ENCODE measurements at places on chromosomes 1 and 21.

DNA sequence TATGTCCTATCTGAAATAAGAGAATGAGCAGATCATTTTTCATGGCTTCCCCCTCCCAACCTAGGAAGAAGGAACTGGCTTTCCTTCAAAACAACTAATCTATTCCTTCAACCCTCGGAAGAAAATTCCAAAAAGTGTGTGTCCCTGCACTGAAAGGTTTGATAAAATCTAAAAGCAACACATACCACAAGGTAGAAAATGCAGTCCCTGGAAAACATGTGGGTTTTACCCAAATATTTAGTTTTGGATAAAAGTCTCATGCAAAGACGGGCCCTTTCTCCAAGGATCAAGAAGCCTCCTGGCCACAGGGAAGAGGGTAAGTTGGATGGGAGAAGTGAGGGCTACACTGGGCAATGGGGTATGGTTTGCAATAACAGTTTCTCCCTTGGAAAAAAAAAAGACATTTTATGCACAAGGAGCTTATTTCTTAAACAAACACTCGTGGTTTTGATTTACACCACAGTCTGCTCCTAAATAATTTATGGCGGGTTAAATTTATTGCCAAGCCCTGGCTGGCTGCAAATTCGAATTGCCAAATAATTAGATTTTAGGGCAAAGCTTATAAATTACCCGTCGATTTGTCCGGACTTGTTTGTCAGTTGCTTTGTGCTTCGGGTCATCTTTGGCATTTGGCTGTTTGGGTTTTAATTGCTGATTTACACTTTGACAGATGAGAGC lies 28.9 kb downstream of the ERI3 start:
- DNase-seq: no peak

DNA sequence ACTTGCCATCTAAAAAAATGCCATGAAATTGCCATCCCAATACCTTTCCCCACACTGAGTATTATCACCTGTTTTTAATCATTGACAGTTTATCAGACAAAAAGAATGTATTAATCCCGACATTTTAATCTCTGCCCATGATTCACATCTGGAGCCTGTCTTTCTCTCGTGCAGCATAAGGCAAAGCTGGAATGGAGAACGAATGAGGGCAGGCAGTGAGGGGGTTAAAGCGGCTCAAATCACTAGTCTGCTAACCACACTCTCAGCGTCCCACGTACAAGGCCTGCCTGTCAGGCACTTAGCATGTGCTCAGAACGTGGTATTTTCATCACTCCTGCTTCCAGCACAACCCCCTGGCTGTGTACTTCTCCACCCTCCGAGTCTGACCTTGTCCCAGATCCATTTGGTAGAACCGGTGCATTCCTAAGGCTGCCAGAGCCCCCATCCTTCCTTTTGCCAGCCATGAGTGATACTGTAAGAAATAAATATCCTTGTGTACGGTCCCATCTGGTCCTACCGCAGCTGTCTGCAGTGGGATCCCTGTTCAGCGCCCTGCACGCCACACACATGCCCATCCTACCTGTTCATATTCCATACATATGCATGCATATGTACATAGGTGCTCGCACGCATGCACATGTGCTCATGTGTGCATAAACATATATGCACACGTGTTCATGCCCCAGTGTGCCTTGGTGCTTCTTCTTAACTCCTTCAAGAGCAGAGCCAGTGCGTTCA lies 34.6 kb upstream of the FHAD1 start:
- no peak for DNase-seq

DNA sequence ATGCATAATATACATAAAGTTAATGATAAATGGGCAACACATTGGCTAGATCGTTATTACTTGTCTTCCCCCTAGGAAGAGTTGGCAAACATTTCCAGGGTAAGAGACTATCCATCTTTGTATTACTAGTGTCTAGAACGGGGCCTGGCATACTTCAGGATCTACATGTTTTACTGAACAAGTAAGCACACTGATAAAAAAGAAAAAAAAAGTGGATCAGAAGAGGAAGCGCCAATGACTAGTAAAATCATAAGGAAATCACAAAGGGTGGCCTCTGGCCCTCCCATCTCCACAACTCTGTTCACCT lies 482 bp downstream of the TM2D1 start:
- no peak for DNase-seq

- DNase-seq: no peak
Observed at GRCh38 chr1:198749279-198749678, 110.4 kb downstream of the PTPRC start.

DNA sequence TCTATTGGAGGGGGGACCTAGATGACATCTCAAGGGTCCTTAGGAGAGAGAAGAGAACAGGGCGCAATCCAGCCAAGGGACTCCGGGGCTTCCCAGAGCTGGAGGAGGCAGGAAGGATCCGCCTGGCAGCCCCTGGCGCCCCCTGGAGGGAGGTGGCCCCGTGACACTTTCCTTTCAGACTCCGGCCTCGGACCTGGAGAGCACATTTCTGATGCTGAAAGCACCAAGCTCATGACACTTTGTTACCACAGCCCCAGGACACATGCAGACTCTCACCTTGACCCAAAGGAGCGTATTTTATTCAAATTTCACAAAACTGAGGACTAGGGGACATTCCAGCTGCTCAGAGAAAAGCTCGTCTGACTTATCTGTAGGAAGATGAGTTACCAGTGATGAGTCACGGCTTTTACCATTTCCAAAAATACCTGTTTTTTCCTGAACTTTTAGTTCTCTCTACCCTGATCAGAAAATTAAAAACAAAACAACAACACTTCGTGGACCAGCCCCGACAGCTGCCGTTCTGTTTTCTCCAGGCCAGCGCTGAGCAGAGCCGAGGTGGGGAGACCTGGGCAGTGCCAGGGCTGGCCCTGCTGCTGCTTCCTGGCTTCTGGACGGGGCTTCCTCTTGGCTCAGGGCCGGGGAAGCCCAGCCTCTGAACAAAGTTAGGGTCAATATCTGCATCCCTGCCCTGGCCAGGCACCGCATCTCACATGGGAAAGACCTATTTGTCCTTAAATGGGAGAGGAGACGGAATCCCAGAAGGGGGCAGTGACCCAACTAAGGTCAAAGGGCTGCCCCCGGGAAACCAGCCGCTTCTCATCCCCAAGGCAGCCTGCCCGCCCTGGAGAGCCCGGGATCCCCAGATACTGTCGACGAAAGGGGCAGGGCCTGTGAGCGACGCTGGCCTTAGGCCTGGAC lies 21.6 kb upstream of the POFUT2 start:
- DNase-seq: no peak

DNA sequence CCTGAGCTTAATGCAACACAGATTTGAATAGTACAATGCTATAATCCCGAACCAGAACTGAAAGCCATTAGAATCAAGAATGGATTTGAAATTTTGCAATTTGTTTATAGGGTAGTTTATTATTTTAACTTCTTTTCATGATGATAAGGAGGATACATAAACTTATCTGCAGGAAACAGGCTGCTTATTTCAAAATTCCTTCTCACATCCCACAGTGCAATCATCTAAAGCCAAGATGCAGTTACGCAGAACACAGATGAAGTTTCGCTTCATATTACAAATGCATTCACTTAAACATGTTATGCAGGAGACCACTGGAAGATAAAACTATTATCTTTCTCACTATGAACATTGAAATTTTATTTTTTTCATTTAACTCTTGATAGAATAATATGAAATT lies 1019.6 kb downstream of the PLA2G4A start:
- DNase-seq: no peak

GRCh38 chr1:4081806-4082711 lies 182.0 kb upstream of the C1orf174 start:
- DNase-seq: no peak

- peak; percentile 83 for DNase-seq
Observed at GRCh38 chr1:41977326-41977725, 58.6 kb upstream of the HIVEP3 start.

DNA sequence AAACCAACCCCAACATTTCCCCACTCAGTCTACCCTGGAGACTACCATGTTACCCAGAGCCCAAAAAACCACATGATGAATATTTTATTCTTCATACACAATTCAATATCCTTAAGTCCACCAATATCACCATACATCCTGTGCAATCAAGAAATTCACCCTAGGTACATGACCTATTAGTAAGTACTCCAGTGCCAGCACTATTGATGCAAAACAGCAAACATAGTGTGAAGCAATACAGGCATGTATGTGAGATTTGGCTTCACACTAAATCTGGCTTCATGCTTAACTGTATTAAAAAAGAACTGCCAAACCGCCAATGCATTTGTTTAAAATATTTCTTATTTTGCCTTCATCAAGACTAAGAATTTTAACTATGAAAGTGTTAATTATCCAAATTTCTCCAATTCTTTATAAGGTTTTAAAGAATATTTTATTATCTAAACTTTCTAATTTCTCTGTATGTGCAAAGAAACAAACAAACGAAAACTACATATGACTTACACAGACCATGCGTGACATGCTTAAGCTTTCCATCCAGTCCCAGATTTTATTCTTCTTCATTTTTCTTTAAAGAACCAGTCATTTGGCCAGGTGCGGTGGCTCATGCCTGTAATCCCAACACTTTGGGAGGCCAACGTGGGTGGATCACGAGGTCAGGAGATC lies 22.4 kb upstream of the TMEM125 start:
- no peak for DNase-seq

DNA sequence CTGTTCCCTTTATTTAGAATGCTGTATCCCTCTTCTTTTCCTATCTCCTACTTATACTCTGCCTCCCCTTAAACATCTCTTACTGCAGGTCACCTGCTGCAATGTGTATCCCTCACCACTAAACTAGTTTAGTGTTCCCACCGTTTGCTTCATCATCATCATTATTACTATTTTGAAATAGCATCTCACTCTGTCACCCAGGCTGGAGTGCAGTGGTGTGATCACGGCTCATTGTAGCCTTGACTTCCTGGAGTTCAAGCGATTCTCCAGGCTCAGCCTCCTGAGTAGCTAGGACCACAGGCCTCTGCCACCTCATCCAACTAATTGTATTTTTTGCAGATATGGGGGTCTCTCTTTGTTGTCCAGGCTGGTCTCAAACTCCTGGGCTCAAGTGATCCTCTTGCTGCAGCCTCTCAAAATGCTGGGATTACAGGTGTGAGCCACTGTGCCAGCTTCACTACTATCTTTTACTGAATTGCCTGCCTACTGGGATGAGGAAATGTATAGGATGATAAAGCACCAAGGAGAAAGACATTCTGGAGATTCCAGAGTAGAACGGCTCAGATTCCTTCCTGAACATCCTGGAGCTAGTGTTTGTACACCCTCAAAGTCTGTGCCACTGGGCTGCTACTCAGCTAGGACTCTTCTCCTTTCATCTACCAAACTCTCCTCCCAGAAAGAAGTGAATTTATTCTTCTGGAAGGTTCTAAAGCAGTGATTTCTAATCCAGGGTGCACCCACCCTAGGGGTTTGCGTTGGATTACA lies 8.6 kb upstream of the IFNAR1 start:
- no peak for DNase-seq

GRCh38 chr21:25967181-25967900 lies 203.2 kb downstream of the APP start:
- DNase-seq: no peak

DNA sequence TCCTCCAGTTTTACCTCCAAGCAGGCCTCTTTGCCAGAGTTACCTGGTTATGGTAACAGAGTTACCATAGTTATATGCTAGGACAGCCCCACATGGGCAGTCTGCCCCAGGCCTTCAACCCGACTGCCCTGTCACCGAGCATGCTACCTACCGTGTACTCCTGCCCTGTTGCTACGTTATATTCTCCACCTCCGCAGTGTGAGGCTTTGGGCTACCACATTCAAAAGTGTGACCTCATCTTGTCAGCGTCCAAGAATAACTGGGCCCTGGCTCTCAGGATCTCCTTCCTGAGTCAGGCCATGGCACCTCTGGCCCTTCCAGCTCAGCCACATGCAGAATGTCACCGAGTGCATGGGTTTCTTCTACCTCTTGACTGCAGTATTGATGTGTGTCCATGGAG lies 8.9 kb downstream of the MAPKAPK2 start:
- no peak for DNase-seq
